Bronchus fibroblast of lung (primary cell): ENCODE measurements at places on chromosomes 11 and 22. TPM values are rescaled to one million over a fixed set of nuclear protein-coding genes. Genes with fewer than 3 reads are reported as not detected.

NAALAD2 gene
- 2.0 and 2.2 TPM in 2 replicates for total RNA-seq

SLC22A12 gene
- total RNA-seq = not detected in 2 replicates

CHCHD10 gene
- 4.9 and 8.5 TPM in 2 replicates for total RNA-seq

APOA4 gene
- total RNA-seq = not detected in 2 replicates

OR6A2 gene
- total RNA-seq = not detected in 2 replicates

ANGPTL5 gene
- not detected in 2 replicates for total RNA-seq

ROBO3 gene
- total RNA-seq = 31.7 and 37.8 TPM in 2 replicates

TTC28 gene
- 11.0 and 16.0 TPM in 2 replicates for total RNA-seq

LZTR1 gene
- 33.7 and 34.8 TPM in 2 replicates for total RNA-seq

SLC1A2 gene
- under 0.01 and 0.17 TPM in 2 replicates for total RNA-seq

OR4A16 gene
- not detected in 2 replicates for total RNA-seq

PNPLA5 gene
- not detected in 2 replicates for total RNA-seq

MYBPC3 gene
- not detected in 2 replicates for total RNA-seq

MCAM gene
- total RNA-seq = 177 and 195 TPM in 2 replicates

LSP1 gene
- total RNA-seq = 2.0 and 2.7 TPM in 2 replicates

FUT4 gene
- 2.7 and 3.5 TPM in 2 replicates for total RNA-seq

MRPL48 gene
- total RNA-seq = 40.7 and 46.4 TPM in 2 replicates

UBQLN3 gene
- not detected in 2 replicates for total RNA-seq
